Right atrium auricular region (tissue), 2 donors: ENCODE measurements at places on chromosomes 7 and 10. TPM values are rescaled to one million over a fixed set of nuclear protein-coding genes. Genes with fewer than 3 reads are reported as not detected.

DNA sequence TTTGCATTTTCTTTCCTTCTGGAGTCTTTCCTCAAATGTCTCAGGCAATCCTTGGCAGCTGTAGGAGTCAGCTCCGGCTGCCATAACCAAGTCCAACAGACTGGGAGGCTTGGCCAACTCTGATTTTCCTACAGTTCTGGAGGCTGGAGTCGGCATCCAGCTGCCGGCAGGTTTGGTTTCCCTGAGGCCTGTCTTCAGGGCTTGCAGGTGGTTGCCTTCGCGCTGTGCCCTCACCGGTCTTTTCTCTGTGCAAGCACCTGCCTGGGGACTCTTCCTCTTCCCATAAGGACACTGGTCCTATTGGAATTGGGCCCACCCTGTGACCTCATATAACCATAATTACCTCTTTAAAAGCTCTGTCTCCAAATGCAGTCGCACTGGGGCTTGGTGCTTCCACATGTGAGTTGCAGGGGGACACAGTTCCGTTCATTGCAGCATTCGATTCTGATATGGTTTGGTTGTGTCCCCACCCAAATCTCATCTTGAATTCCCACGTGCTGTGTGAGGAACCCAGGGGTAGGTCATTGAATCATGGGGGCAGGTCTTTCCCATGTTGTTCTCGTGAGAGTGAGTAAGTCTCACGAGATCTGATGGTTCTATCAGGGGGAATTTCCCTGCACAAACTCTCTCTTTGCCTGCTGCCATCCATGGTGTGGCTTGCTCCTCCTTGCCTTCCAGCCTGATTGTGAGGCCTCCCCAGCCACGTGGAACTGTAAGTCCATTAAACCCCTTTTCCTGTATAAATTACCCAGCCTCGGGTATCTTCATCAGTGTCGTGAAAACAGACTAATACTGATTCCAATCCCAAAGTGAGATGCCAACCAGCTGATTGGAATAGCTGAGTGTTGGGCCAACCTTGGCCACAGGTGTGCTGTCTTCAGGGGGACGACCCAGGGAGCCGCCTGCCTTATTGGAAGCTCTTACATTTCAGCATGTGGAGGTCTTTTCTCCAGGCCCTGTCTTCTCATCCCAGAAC, 7.9 kb downstream of the GALNTL5 start:
- no peak for DNase-seq
- no peaks in the 10 kb centered on the region for H3K27me3 ChIP-seq
- H3K4me1 ChIP-seq, result no peaks in the 10 kb centered on the region
- H3K36me3 ChIP-seq, result no peaks in the 10 kb centered on the region
- no peak overlapping the region for H3K4me3 ChIP-seq
- no peak overlapping the region for H3K27ac ChIP-seq

- no peak overlapping the region for H3K4me3 ChIP-seq
- no peaks in the 10 kb centered on the region for H3K36me3 ChIP-seq
- no peak for DNase-seq
- H3K4me1 ChIP-seq, result no peaks in the 10 kb centered on the region
- no peaks in the 10 kb centered on the region for H3K27me3 ChIP-seq
- H3K27ac ChIP-seq, result no peak overlapping the region
These were observed 451.0 kb upstream of the GALNT17 start for GRCh38 chr7:70680743-70681468.

- H3K27me3 ChIP-seq, result no peaks in the 10 kb centered on the region
- no peak overlapping the region for H3K4me3 ChIP-seq
- H3K4me1 ChIP-seq, result no peaks in the 10 kb centered on the region
- no peak overlapping the region for H3K27ac ChIP-seq
- DNase-seq, result no peak
These were observed 28.4 kb downstream of the ZNF33A start for GRCh38 chr10:38038932-38039245.

GRCh38 chr10:130010653-130011052, 46.6 kb upstream of the EBF3 start:
- DNase-seq, result peak; percentile 30
- no peak overlapping the region for H3K4me3 ChIP-seq
- H3K36me3 ChIP-seq, result no peaks in the 10 kb centered on the region
- H3K27ac ChIP-seq, result no peak overlapping the region
- no peaks in the 10 kb centered on the region for H3K4me1 ChIP-seq
- no peaks in the 10 kb centered on the region for H3K27me3 ChIP-seq

GRCh38 chr7:12862146-12862545, 174.7 kb downstream of the ARL4A start:
- H3K36me3 ChIP-seq, result no peaks in the 10 kb centered on the region
- no peak for DNase-seq
- H3K4me3 ChIP-seq, result no peak overlapping the region
- H3K27ac ChIP-seq, result no peak overlapping the region
- no peaks in the 10 kb centered on the region for H3K27me3 ChIP-seq

GRCh38 chr7:10300577-10300976, 673.1 kb upstream of the PHF14 start:
- H3K27ac ChIP-seq, result no peak overlapping the region
- no peaks in the 10 kb centered on the region for H3K36me3 ChIP-seq
- no peaks in the 10 kb centered on the region for H3K4me1 ChIP-seq
- no peak for DNase-seq

- no peak overlapping the region for H3K27ac ChIP-seq
- no peaks in the 10 kb centered on the region for H3K36me3 ChIP-seq
- no peaks in the 10 kb centered on the region for H3K27me3 ChIP-seq
- DNase-seq, result no peak
- no peak overlapping the region for H3K4me3 ChIP-seq
These were observed 65.6 kb downstream of the DOCK4 start for GRCh38 chr7:112140600-112140999.

- no peaks in the 10 kb centered on the region for H3K4me1 ChIP-seq
- no peaks in the 10 kb centered on the region for H3K27me3 ChIP-seq
- no peaks in the 10 kb centered on the region for H3K36me3 ChIP-seq
- no peak overlapping the region for H3K4me3 ChIP-seq
These were observed 2.2 kb downstream of the CYP17A1 start for GRCh38 chr10:102835007-102835482.

GRCh38 chr10:98226508-98227144, 41.4 kb downstream of the LOXL4 start:
- DNase-seq, result no peak
- no peaks in the 10 kb centered on the region for H3K4me1 ChIP-seq
- no peaks in the 10 kb centered on the region for H3K27me3 ChIP-seq
- no peak overlapping the region for H3K4me3 ChIP-seq

GRCh38 chr10:78535716-78536218, 502.1 kb downstream of the RPS24 start:
- H3K27ac ChIP-seq, result no peak overlapping the region
- no peaks in the 10 kb centered on the region for H3K27me3 ChIP-seq
- H3K4me3 ChIP-seq, result no peak overlapping the region
- no peak for DNase-seq
- H3K4me1 ChIP-seq, result no peaks in the 10 kb centered on the region

DNA sequence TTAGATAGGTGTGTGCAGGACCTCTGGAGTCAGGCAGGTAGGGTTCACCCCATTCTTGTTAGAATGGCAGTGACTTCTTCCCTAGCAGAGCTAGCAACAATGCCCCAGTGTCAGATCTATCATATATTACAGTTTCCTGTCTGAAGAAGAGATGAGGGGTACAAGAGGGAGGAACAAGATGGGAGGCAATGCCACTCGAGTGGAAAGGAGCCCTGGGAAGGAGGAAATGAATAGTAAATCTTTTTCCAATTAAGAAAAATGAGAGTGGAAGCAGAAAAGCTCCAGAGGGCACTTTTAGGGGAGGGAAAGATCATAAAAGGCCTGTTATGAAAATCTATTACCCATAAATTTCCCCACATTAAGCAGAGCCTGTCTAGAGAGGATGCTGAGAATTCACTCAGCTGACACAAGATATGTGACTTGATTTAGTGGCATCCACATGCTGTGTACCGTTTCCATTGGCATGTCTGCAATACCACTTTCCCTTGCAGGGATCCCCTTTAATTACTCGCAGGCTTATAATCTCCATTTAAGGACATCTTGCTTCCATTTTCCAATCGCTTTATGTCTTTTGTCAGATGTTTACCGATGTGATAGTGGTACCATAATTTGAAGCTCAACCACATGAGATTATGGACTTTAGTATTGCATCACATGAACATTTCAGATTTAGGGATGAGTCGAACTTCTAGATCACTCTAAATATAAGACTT, 70.0 kb upstream of the AGBL3 start:
- no peak for DNase-seq
- no peak overlapping the region for H3K4me3 ChIP-seq
- no peak overlapping the region for H3K27ac ChIP-seq
- H3K4me1 ChIP-seq, result peaks cover 24% of the 10 kb centered on the region
- H3K27me3 ChIP-seq, result no peaks in the 10 kb centered on the region

DNA sequence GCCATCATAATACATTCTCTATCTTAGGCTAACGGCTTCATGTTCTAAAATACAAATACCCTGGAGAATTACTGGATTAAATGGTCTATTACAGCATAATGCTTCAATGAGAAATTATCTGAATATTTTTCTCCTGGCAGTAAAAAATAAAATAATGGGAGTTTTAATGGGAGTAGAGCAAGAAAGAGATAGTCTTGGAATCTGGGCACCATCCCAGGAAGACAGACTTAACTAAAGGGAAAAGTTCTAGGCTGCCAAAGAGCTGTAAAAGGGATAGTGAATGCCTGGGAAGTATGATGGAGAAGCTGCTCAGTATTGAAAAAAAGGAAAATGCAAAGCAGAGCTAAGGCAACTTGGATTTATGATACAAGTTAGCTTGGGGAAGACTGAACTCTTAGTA, 12.1 kb upstream of the SYPL1 start:
- H3K27me3 ChIP-seq, result no peaks in the 10 kb centered on the region
- H3K4me3 ChIP-seq, result no peak overlapping the region
- no peaks in the 10 kb centered on the region for H3K36me3 ChIP-seq

DNA sequence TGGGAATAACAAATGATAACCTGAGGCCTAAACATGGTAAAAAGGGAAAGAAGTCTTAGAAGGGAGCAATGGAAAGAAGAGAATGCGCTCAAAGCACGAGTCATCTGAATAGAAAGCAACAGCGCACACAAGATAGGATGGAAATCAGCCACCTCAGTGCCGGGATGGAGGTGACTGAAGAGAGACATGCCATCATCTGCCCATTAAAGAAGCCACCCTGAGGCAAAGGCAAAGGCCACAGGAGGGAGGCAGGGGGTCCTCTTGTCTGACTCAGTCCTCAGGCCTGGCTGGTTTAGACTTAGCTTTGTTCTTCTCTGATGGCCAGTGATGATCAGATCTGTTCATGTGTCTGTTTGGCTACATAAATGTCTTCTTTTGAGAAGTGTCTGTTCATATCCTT, 180.6 kb downstream of the CHCHD3 start:
- H3K4me3 ChIP-seq, result no peak overlapping the region
- H3K27me3 ChIP-seq, result no peaks in the 10 kb centered on the region
- no peaks in the 10 kb centered on the region for H3K4me1 ChIP-seq
- H3K36me3 ChIP-seq, result no peaks in the 10 kb centered on the region
- DNase-seq, result no peak

DNA sequence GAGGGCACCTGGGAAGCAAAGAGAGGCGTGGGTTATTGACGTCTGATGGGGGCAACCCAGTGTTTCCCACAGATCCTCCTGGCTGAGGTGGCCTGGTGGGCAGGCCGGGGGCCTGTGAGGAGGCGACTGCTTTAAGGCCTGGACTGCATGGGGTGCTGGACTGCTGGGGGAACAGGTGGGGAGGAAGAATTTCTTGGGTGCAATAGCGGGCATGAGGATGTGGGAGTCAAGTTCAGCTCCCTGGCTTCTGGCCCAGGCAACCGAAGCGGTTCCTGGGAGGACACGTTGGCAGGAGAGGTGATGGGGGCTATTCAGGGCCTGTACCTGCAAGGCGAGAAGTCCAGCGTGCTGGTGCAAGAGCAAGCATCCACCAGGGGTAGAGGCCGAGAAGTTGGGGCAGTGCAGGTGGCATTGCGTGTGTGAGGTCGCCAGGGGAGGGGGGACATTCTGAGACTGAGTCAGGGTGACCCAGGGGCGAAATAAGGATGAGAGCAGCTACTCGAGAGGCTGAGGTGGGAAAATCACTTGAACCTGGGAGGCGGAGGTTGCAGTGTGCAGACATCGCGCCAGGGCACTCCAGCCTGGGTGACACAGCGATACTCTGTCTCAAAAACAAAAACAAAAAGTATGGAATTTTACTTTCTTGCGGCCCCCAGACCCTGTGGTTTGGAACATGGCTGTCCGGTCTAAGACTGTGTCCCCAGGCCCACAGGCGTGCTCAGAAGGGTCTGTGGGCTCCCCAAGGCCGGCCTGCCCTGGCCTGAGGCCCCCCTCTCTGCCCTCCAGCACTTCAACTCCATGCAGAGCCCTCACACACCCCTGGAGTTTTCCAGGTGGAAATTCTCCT, 53.6 kb upstream of the ELN start:
- H3K4me3 ChIP-seq, result no peak overlapping the region
- H3K27ac ChIP-seq, result no peak overlapping the region
- H3K27me3 ChIP-seq, result no peaks in the 10 kb centered on the region
- DNase-seq, result peak; percentile 52

DNA sequence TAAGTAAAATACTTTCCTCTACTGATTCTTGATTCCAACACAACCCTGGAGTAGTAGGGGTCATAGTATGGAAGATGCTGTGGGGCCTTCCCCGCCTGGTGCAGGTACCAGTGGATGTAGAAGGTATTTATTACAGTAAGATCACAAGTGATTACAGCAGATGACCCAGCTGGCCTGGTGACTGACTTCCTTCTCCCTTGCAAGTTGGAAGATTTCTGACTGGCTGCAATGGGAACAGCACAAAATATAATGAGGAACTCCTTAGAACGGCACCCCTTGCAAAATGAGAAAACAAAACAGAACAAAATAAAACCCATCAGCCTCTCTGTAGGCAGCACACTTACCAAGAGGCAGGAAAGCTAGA, 61.7 kb upstream of the TARP start:
- no peak overlapping the region for H3K4me3 ChIP-seq
- H3K4me1 ChIP-seq, result peaks cover 7% of the 10 kb centered on the region
- DNase-seq, result no peak
- H3K27me3 ChIP-seq, result no peaks in the 10 kb centered on the region
- H3K27ac ChIP-seq, result no peak overlapping the region

GRCh38 chr10:93680412-93681047, 21.9 kb downstream of the FRA10AC1 start:
- H3K36me3 ChIP-seq, result peaks cover 20% of the 10 kb centered on the region
- H3K27ac ChIP-seq, result no peak overlapping the region
- H3K27me3 ChIP-seq, result no peaks in the 10 kb centered on the region
- H3K4me3 ChIP-seq, result no peak overlapping the region

DNA sequence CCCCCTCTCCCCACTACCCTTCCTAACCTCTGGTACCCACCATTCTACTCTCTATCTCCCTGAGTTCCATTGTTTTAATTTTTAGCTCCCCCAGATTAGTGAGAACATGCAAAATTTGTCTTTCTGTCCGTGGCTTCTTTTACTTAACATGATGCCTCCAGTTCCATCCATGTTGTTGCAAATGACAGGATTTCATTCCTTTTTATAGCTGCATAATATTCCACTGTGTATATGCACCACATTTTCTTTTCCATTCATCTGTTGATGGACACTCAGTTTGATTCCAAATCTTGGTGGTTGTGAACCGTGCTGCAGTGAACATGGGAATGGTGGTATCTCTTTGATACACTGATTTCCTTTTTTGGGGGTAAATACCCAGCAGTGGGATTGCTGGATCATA, 22.0 kb downstream of the DENND10 start:
- no peaks in the 10 kb centered on the region for H3K27me3 ChIP-seq
- H3K36me3 ChIP-seq, result peaks cover 50% of the 10 kb centered on the region
- no peaks in the 10 kb centered on the region for H3K4me1 ChIP-seq
- H3K27ac ChIP-seq, result no peak overlapping the region
- DNase-seq, result no peak

The PNLIPRP2 gene
- total RNA-seq, result not detected

The OR6V1 gene
- total RNA-seq, result not detected

The STEAP2 gene
- total RNA-seq, result 26.7 TPM

The ZNF365 gene
- 1.1 TPM for total RNA-seq

The CALHM1 gene
- not detected for total RNA-seq

The GDF2 gene
- 0.16 TPM for total RNA-seq

The ARHGAP22 gene
- 1.8 TPM for total RNA-seq

The ITPRID1 gene
- not detected for total RNA-seq

The ICA1 gene
- total RNA-seq, result 39.4 TPM

The FAM237B gene
- not detected for total RNA-seq

The CPA4 gene
- 2.0 TPM for total RNA-seq
